ENCODE measurements at places on chromosomes 2 and 18.

DNA sequence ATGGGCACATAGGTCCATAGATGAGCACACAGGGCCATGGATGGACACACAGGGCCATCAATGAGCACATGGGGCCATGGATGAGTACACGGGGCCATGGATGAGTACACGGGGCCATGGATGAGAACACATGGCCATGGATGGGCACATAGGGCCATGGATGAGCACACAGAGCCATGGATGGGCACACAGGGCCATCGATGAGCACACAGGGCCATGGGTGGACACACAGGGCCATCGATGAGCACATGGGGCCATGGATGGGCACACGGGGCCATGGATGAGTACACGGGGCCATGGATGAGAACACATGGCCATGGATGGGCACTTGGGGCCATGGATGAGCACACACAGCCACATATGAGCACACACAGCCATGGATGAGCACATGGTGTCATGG lies 192.6 kb upstream of the HDAC4 start:
- no peak for DNase-seq

DNA sequence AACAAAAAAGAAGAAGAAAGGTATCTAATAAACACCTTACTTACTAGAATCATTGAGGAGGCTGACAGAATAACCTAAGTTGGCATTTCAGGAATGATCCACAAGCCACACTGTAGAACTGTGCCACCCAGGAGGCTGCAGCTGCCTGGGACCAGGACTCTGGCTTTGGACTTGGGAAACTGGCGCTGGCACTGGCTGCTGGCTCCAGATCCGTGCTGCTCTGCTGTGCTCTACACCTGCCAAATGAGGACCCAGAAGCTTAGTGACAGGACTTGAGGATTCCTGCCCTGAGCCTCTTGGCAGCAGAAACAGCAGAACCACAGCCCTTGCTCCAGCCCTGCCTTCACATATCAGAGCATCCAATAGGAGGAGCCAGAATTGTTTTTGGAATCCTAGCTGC lies 113.5 kb downstream of the CABLES1 start:
- DNase-seq = no peak

DNA sequence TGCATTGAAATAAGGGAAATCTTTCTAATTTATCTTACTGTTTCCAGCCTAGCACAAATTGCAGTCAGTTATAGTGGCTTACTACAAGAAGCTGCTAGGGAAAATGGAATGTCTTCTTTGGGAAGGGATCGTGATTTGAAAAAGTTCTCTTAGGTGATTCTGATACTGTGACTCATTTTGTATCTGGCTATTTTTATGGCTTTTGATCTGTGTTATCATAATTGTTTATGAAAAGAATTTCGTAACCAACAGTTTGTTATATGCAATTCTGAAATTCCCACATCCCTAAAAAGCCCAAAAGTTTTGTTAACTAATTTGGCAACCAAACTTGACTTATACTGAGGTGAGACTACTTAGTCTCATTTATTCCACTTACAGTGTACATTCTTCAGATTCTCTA lies 12.4 kb downstream of the PTPN4 start:
- no peak for DNase-seq

DNA sequence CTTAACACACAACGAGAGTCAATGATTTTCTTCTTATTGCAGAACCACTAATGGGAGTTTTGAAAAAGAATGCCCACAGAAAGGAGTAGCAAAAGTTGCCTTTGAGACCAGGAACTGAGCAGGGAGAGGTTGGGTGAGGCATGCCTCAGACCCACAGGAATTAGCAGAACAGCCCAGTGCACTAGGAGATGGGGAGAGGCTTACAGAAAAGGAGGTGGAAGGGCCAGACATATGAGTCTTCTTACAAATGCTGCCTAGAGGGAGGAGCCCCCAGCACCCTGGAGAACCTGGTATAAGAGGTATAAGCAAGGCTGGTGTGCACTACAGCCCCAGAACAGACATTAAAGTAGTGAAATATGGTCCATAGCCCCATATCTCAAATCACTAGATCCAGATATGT lies 162.0 kb downstream of the DTNA start:
- no peak for DNase-seq

- DNase-seq = no peak
These were observed 14.1 kb downstream of the KLF11 start for GRCh38 chr2:10057231-10058107.

DNA sequence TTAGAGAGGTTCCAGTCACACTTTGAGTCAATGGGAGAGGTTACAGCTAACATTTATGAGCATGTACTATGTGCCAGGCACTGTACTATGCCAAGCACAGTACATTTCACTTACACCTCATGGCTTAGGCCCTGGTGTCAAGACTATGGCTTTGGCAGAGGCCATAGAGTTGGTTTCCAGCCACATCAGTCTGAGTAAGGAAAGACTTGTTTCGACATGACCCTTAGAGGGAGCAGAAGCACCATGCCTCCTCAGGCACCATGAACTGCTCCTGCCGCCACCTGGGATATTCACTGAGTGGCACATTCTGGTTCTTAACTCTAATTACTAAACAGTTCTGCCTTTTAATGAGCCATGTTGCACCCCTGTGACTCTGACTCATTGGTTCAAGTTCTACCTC lies 12.7 kb downstream of the DGUOK start:
- DNase-seq = peak; percentile 24

DNA sequence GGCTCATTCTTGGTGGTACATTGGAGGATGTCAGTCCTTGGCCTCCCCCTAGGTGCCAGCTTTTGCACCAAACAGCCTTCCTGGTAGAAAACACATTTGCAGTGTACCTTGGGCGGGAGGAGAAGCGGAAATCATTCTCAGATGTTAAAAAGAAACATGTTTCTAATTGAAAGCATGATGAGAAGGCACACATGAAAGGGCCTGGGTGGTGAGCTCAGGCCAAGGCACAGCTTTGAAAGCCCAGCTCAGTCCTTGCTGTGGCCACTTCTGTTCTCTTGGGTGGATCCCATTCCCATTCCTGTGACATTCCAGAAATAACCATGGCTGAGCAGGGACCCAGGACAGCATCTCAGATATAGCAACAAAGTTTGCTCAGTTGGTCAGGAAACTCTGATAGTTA lies 71.5 kb downstream of the LTBP1 start:
- DNase-seq = no peak

DNA sequence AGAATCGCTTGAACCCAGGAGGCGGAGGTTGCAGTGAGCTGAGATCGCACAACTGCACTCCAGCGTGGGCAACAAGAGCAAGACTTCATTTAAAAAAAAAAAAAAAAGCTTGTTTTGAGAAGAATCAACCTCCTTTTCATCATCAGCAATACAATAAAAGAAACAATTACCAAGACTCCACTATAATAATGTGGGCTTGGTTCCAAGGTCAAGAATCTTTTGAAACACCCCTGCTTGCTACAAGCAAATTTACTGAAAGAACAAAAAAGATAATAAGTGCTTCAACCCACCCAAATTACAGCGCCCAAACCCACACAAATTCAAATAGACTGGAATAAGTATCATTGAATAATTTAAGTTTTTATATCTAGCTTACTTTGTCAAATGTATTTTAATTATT lies 33.6 kb upstream of the MAPRE3 start:
- DNase-seq = no peak

GRCh38 chr2:8719528-8719927 lies 37.7 kb downstream of the ID2 start:
- DNase-seq = no peak

GRCh38 chr2:9809064-9809356 lies 34.3 kb upstream of the TAF1B start:
- no peak for DNase-seq

Data from activated T-cell treated with anti-CD3 and anti-CD28 coated beads, Interleukin-2, amount 50 U/mL, for 72 hours (primary cell).